ENCODE measurements at places on chromosomes 2 and 18. TPM values are rescaled to one million over a fixed set of nuclear protein-coding genes. Genes with fewer than 3 reads are reported as not detected.

OXER1 gene
- not detected for total RNA-seq

- peak; percentile 97 for DNase-seq
These were observed 60.8 kb downstream of the MFSD6 start for GRCh38 chr2:190468814-190469569.

DNA sequence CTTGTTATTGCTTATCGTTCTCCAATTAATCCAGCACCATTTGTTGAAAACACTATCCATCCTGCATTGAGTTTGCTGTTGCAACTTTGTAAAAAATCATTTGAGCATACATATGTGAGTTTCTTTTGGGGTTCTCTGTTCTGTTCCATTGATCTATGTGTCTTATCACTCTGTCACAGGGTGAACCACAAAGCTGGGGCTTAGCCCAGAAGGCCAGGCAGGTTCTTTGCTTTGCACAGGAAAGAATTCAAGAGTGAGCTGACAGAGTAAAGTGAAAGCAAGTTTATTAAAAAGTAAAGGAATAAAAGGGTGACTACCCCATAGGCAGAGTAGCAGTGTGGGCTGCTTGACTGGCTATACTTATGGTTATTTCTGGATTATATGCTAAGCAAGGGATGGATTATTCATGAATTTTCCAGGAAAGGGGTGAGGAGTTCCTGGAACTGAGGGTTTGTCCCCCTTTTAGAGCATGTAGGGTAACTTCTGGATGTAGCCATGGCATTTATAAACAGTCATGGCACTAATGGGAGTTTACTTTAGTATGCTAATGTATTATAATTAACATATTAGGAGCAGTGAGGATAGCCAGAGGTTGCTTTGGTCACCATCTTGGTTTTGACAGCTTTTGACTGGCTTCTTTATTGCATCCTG lies 46.8 kb downstream of the RNF138 start:
- DNase-seq, result no peak

EVX2 gene
- not detected for total RNA-seq

C1GALT1C1L gene
- total RNA-seq, result not detected

Data from lung microvascular endothelial cell (primary cell).